ENCODE measurements at places on chromosomes 5 and 9. TPM values are rescaled to one million over a fixed set of nuclear protein-coding genes. Genes with fewer than 3 reads are reported as not detected.

Gene RANBP3L
- total RNA-seq = 0.15 TPM

Gene ATP10B
- not detected for total RNA-seq

Gene ERAP2
- total RNA-seq = 32.0 TPM

Gene ZDHHC11
- 5.9 TPM for total RNA-seq

Gene ZFP37
- total RNA-seq = 1.4 TPM

Gene PRELID2
- 1.8 TPM for total RNA-seq

Gene SPATA31C1
- not detected for total RNA-seq

Gene SLC4A9
- not detected for total RNA-seq

Gene POU5F2
- total RNA-seq = 0.38 TPM

Gene FRMD3
- 0.19 TPM for total RNA-seq

Gene DOK3
- 9.8 TPM for total RNA-seq

Gene SOWAHA
- 0.06 TPM for total RNA-seq

Gene PURA
- 13.3 TPM for total RNA-seq

Gene CYSRT1
- total RNA-seq = not detected

Gene CCDC171
- 2.4 TPM for total RNA-seq

Gene CNOT8
- total RNA-seq = 50.0 TPM

Gene C9orf153
- not detected for total RNA-seq

Gene ADAMTSL1
- not detected for total RNA-seq

Gene C6
- total RNA-seq = not detected

Gene GALNT12
- 6.6 TPM for total RNA-seq

Gene CDKN2A
- 3.9 TPM for total RNA-seq

Data from activated CD8-positive, alpha-beta memory T cell treated with anti-CD3 and anti-CD28 coated beads for 36 hours (primary cell).